ENCODE measurements at places on chromosomes 5 and 9. TPM values are rescaled to one million over a fixed set of nuclear protein-coding genes. Genes with fewer than 3 reads are reported as not detected.

The HAND1 gene
- under 0.01 TPM for total RNA-seq

The TOR2A gene
- 5.1 TPM for total RNA-seq

The HMCN2 gene
- under 0.01 TPM for total RNA-seq

The THBS4 gene
- total RNA-seq: 0.59 TPM

The PCDHB10 gene
- under 0.01 TPM for total RNA-seq
